ENCODE measurements at places on chromosomes 7 and 10.

DNA sequence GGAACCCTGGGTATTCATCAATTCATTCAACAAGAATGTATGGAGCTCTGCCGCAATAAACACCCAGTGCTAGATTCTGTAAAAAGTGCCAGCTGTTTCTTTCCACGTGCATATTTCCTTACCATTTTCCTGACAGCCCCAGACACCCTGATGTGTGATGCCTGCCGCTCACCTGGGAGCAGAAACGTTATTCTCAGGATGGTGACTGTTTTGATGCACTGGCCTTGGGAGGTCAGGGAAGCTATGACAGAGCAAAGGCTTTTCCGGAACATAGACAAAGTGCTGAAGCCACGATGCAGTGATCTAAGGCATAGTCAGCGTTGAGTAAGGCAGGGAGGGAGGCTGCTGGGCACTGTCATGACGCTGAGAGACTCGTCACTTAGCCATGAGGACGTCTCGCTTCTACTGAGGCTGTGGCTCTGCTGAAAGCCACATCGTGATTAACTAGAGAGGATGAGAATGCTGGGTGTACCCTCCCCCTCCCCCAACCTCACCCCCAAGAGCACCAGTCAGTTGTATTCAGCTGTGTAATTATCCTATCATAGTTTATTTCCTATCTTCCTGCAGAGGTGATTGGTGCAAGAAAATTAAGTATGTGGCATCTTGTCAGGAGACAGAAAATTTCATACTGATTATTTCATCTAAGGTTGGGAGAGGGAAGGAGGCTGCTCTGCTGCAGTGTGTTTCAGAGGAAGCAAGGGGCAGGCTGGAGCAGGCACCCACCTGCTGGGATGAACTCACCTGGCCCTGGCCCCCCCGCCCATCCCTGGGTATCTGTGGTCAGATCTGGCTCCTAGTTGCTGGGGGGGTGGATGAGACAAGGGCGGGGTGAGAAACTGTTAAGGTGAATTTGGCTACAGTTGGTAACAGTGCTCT, 48.8 kb upstream of the SMNDC1 start:
- DNase-seq: no peak

- DNase-seq: no peak
These were observed 466.0 kb downstream of the KIF20B start for GRCh38 chr10:90167174-90168064.

DNA sequence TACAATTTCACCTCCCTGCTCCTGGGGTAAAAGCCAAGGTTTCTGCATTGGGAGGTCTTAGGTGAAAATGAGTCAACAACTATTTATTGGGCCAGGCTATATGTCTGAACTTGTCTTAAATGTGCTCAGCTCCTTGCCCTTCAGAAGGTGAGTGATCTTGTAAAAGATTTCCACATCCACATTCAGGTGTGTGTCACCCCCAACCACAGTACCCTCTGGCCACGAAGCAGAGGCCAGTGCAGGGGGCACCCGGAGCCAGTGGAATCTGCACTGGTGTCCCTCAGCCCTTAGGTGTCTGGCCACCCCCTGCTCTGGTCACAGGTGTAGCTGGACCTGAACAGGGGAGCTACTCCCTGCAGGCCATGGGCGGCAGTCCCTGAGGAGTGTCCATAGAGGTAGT, 198.5 kb downstream of the PAXIP1 start:
- no peak for DNase-seq

GRCh38 chr7:22771872-22772228, 44.9 kb downstream of the IL6 start:
- DNase-seq: no peak

- DNase-seq: no peak
These were observed 8.2 kb upstream of the PON3 start for GRCh38 chr7:95404316-95404865.

DNA sequence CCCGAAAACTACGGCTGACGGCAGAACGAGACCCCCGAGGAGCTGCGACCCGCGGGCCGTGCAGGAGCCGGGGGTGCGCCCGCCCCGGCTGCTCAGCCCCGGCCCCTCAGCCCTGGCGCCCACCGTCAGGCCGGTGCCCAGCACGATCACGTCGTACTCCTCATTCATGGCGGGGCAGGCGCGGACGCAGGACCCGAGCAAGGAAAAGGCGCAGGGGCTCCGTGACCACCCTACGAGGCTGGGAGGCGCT, 218 bp downstream of the GDI2 start:
- DNase-seq: no peak

DNA sequence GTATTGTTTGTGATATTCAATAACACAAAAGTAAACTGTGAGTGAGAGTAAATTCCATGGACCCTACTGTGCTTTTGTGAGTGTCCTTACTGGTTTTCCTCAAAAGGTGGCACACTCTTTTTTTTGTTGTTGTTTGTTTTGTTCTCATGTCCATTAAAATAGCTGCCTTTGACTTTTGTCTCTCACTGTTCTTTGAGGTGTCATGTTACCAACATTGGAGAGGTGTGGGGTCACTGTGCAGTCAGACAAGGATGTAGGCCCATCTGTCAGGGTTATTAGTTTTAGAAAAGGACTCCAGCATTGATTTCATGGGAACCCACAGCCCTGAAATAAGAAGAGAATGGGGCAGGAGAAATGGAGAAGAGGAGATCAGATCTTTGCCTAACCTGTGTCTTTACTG, 383.1 kb downstream of the SORCS3 start:
- no peak for DNase-seq

- DNase-seq: peak; percentile 19
These were observed 1.1 kb downstream of the MARVELD1 start for GRCh38 chr10:97714401-97715258.

- no peak for DNase-seq
These were observed 287 bp downstream of the DCLRE1A start for GRCh38 chr10:113853578-113854012.

GRCh38 chr10:10499839-10500238, 517.8 kb upstream of the CELF2 start:
- DNase-seq: no peak

DNA sequence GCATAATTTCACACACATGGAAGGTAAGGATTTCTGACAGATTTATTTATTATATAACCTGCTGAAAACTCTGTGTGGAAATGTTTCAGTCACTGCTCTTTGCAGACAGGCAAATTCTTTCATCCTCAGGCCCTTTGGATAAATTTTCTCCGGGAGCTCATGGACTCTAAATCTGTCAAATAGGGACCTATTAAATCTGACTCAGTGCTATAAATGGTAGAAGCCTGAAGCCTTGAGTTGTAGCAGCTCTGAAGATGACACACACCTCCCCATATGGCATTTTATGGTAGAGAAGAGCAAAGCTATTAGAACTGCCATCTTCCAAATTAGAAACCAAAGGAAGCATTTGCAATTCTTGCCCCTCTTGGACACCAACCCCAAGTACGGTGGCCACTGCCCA, 808.7 kb downstream of the XPNPEP1 start:
- DNase-seq: no peak

DNA sequence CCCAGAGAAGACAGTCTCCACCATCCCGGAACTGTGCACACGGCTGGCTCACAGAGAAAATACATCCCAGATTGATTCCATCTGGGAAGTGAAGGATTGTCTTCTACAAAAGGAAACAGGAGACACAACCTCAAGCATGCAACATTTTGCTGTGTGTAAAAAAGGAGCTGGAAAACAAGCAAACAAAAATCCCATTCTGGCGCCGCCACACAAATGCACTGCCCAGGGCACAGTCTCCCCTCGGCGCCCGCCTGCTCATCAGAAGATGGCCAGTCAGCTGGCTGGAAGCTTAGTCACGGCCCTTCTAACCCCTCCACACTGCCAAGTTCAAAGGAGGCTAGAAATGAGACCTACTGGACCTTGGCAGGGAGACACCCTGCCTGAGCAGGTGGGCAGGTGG, 14.1 kb upstream of the CYTH3 start:
- DNase-seq: no peak

- no peak for DNase-seq
These were observed 41.2 kb downstream of the SPAG6 start for GRCh38 chr10:22386503-22386902.

- no peak for DNase-seq
These were observed 4.8 kb downstream of the INA start for GRCh38 chr10:103281753-103282152.

- no peak for DNase-seq
These were observed at the start of gene AIFM2 for GRCh38 chr10:70132098-70133029. Gene AIFM2 (minus strand): TSS chr10:70132825. CDS start chr10:70124084, 8,741 bp downstream.

GRCh38 chr7:133044722-133045473, 37.0 kb downstream of the CHCHD3 start:
- DNase-seq: no peak

DNA sequence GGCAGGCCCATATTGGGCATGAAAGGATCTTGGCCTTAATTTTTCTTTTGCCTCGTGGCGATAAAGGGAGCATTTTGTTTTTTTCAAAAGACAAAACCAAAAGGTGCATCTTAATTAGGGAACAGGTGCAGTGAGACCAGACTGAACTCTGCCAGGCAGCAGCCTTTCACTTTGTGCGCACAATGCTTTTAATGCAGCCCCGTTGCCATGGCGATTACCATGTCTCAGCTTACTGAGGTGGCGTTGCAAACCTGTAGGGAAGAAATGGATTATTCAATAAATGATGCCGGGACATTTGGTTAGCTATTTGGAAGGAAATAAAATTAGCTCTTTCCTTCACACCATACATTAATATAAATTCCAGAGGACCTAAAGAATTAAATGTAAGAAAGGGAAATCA, 61.9 kb downstream of the MYL10 start:
- no peak for DNase-seq

GRCh38 chr10:97724341-97724941, 10.9 kb downstream of the MARVELD1 start:
- no peak for DNase-seq

DNA sequence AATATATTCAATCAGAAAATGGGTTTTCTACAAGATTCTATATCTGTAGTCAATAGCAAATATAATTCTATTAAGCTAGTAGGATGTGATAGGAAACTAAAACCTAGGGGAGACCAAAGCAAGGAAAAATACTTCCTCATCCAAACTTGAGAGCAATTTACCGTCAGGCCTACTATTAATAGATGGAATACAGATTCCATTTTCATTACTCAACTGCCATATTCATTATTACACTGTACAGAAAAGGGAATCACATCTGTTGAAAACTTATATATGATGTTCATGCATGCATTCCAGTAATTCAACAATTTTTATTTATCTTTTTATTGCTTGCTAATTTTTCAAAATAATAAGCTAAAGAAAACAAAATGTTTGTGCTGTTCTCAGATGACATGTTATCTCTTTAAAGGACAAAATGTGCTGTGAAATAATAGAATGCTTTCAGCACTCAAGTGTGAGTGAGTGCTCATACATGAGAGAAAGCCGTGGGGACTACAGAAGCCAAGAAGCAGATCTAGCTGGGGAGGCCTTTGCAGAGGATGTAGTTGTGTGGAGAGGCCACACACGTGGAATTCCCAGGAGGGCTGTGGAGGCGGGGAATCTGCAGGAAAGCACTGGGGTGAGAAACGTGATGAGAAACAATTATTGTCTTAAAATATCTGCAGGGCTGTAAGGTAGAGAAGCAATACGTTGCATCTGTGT, 110.0 kb downstream of the EGFR start:
- no peak for DNase-seq

DNA sequence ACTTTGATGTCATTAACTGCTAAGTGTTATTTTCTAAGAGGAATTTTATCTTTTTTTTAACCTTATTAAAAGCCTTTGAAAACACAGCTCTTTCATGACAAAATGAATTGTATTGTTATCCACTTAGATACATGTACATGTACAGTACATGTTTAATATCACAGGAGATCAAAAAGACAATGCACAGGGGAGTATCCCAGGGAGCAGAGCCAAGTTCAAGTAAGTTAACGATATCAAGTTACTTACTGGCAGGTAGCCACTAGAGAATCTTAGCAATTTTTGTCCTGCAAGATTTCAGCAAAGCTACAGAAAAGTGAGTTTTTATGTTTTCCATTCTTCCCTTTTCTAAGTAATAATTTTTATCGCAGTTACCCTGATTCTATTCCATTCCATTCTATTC, 33.9 kb upstream of the ARL4A start:
- DNase-seq: no peak

- DNase-seq: no peak
These were observed 52.8 kb upstream of the CUL1 start for GRCh38 chr7:148645898-148646297.

DNA sequence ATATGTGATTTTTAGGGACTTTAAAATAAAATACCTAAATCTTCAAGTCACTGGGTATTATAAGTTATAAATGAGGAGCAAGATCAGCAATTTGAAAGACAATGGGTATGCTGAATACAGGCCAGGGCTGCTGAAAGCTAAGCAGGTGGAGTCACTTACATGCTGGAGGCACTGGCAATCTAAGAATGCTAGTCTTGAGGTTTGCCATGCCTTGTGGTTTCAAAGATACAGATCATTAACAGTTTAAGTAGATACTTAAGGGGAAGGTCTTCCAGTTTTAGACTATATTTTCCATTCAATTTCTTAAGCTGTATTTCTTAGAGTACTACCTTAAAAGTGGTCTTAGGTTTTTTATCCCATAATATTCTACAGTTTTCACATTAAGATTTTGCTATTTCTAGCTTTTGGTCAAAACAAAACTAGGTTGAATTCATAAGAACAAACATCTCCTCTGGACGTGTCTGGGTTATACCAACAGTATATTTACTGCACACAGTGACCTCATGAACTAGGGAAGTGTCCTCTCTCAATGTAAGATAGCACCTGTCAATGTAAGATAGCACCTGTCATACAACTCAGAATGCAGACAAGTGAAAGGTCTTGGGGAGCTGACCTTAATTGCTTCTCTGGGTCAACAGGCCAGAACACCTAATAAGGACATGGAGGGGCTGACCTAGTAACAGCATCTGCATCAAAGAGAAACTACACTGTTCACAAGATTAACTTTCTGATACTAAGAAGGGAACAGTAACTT, 2.0 kb downstream of the SRI start:
- no peak for DNase-seq

- DNase-seq: no peak
These were observed 26.8 kb downstream of the ADD3 start for GRCh38 chr10:110034596-110034995.

DNA sequence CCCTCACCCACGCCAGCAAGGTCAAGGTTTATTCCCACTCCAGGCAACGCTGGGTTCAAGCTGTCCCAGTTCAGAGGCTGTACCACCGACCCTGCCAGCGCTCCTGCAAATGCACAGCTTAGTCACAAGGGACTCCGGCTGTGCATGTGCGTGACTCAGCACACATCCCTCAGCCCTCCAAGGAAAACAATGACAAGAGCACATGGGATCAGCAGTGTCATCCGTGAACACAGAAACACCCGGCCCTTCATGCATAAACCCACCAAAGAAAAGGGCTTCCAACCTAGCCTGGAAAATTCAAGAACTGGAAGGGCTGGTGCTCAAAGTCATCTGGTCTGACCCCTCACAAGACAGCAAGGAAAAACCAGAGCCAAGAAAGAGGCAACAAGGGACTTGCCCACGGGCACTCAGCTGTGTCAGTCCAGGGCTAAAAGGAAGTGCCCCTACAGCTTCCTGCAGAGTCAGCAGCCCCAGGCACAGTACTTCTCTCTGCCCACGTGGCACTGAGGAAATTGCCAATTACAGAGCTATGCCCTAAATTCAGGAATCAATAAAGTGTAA, 106.1 kb downstream of the KCNMA1 start:
- no peak for DNase-seq
